ENCODE measurements at places on chromosomes 7 and 10.

DNA sequence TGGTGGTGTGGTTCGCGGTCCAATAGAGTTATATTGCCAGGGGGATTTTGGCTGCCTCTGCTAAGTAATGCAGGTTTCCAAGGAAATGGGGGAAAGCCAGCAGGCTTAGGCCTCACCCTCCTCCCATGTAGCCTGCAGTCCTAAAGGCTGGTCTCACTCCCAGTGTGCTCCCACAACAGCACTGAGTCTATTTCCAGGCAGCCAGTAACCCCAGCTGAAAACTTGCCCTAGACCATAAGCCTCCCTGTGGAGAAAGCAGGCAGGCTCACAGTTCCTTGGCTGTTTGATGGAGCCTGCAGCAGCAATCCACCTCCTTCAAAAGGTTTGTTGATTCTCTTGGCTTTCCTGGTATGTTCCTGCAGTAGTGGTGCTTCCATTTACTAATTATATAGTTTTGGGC lies 220.0 kb upstream of the ZNF804B start:
- DNase-seq: no peak

- DNase-seq: no peak
Observed at GRCh38 chr7:139068544-139069399, 32.9 kb upstream of the ZC3HAV1L start.

DNA sequence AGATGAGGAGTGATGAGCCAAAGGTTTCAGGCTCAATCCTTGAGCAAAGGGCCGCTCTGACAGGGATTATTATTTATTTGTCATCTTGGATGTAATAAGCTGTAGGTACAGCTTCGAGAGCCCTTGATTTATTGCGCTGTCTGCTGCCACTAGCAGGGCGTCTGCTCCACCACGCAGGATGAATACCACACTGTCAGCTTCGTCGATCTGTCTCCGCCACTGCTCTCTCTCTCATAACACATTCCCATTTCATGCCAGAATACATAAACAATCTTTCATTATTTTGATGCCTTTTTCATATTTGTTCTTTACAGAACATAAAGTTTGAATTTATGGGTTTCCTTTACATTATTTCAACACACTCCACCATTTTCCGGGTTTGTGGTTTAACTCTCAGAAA lies 276.6 kb downstream of the LRMDA start:
- DNase-seq: no peak

GRCh38 chr10:47176903-47177868 lies 122.8 kb upstream of the GDF10 start:
- no peak for DNase-seq

DNA sequence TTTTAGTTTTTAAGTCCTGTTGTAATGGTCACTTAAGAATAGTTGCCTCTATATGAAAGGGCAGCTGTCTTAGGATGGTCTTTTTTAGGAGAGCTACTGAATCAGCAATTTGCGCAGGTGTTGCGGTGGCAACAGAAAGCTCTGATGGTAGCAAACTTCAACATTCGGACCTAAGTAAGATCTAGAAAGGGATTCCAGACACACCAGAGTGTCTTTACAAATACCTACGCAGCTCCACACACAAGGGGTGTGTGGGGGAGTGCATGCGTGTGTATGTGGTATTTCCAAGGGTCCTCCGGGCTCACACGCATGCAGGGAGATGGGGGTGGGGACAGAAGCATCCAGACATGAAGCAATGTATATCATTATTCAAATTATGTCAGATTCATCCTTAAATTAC lies 438.6 kb upstream of the MGMT start:
- DNase-seq: no peak

GRCh38 chr10:5478694-5479305 lies 20.6 kb downstream of the CALML5 start:
- DNase-seq: no peak

DNA sequence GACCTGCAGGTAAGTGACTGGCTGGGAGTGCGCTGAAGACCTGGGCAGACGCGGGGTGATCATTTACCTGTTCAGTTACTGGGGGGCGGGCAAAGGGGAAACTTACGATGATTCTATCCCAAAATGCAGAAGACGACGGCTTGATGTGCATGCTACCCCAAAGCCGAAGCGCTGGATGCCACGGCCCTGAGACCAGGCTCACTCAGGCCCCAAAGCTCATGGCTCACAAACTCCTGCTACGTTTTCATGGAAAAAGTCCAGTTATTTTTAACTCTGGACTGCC lies 200.6 kb downstream of the DIP2C start:
- DNase-seq: no peak

DNA sequence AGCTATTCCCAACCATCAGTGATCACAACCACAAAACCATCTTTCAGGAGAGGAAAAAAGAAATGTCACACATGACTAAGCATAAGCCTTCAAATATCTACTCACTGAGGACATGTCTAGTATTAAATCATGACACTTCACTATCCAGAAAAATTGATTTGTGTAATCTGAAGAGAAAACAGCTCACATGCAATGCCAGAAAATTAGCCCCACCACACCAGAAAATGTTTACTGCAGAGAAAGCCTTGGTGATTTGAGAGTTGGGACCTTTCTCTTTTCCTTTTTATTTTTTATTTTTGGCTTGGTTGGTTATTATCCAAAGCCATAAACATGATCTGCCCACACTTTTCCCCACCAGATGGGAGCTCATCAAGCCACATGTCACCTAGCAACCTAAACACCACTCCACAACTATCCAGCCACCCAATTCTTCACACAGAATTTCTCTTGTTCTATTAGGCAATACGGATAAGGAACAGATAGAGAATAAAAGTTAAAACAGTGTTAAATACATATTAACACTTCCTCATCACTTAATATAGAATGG lies 3.1 kb downstream of the PARD3 start:
- DNase-seq: peak; percentile 55

GRCh38 chr7:73716318-73716890 lies 3.1 kb downstream of the STX1A start:
- DNase-seq: no peak

DNA sequence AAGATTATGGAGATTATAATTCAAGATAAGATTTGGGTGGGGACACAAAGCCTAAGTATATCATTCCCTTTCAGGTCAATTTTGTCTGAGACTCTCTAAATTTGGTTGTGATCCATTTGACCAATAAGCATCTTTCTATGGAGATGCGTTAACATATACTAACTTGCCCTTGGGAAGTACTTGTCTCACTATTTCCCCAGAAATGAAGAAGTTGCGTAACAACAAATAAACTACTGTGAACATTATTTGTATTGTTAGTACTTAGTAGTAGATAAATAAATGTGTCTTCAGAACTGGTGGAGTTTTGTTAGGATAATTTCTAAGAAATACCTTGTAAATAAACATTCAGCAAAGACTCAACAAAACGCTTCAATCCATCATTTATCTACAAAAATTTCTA lies 127.3 kb upstream of the LYZL2 start:
- no peak for DNase-seq

GRCh38 chr7:102211590-102212550 lies 74.8 kb upstream of the SH2B2 start:
- DNase-seq: no peak

GRCh38 chr10:89662596-89662995 lies 17.6 kb upstream of the PANK1 start:
- DNase-seq: no peak

DNA sequence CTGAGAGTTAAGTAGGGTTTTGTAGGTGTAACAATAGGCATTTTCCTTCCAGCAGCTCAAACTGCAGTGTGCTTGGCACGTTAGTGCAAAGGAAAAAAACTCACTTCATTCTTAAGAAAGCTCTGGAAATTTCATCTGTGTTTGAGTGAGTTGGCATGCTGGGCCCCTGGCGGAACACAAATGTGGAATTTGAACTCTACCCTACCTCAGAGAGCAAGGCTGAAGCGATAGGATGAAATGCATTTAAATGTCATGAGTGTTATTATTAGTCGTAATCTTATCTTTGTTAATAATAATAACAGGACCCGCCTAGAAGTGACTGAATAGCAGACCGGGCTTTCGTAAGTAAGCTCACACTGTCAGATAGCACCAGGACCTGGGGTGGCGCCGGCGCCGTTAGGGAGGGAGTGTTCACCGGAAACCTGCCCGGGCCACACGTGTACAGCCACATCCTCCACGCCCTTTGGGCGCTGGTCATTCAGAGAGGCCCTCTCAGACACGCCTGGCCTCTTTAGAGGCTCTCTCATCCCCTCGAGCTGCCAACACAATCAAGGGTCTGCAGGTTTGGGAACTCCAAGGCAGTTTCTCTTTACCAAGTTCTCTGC lies 63.5 kb downstream of the GRK5 start:
- no peak for DNase-seq

DNA sequence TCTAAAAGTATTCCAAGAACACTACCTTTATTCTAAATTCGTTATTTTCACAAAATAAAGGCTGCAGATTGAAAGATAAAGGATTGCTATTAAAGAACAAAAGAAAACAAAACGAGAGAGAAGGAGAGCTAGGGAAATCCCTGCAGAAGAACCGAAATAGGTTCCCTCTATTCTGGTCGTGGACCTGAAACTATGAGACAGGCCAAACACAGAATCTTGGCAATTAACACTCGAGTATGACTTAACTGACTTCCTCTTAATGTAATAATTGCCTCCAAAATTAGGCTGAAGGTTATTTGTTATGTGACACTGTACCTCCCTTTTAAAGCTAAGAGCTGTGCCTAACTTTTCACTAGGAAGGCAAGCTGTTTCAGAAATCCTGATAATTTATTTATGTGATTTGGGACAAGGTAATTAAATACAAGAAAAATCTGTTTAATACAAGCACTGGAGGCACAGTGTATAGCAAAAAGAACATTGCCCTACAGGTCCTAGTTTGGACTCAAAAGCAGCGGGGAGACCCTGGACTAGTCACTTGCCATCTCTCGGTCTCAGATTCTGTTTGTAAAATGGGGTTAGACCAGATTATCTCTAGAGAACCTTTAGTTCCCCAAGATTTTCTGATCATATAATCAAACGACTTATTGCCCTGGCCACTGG lies 11.6 kb downstream of the NAMPT start:
- DNase-seq: no peak

- no peak for DNase-seq
Observed at GRCh38 chr10:1309617-1310270, 253.6 kb downstream of the WDR37 start.

- DNase-seq: peak; percentile 17
Observed at GRCh38 chr7:116122972-116123595, 87.3 kb upstream of the TES start.

- no peak for DNase-seq
Observed at GRCh38 chr7:794671-795329, 37.5 kb upstream of the SUN1 start.

DNA sequence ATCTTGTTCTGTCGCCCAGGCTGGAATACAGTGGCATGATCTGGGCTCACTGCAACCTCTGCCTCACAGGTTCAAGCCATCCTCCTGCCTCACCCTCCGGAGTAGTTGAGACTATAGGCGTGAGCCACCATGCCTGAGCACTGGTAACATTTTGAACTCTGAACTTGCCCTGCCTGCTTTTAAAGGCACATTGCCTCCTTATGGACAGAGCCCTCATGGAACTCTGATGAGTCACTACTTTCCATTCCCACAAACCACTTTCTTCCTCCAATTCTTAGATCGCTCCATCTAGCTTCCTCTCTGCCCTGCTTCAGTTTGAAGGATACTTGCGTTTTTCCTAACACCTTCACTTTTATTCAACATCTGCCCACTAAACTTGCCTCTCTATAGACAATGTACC lies 38.1 kb downstream of the PRPS1L1 start:
- no peak for DNase-seq
